Astrocyte of the hippocampus (primary cell): ENCODE measurements at places on chromosomes 4 and X.

DNA sequence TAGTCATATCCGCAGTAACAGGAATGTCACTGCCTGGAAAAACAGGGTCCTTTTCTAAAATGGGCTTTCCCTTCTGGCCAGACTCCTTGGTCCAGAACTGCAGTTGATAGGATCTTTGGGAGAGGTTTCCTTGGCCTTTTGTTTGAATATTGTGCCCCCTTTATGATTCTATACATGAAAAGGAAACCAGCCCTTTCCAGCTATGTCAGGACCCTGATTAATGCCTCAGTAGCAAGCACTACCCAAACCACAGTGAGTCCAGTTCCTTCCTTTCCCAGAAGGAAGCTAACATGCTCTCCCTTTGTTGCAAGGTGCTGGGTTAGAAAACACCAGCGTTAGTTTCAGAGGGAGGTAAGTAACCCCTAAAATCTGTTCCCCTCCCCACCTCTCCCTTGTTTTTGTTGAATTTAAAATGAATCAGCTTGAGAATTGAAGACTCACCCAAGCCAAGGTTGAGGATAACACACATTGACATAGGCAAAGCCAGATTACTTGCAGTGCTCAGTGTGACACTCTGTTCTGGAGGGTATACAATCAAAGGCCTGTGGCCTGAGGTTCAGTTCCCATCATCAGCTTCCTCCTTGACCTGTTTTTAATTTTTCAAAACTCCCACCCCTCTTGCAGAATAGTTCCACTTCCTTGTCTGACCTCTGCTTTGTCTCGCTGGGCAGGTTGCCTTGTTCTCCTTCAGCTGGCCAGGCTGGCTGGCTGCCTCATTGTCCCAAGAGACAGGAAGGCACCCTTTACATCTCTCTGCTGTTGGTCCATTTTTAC lies 87.6 kb upstream of the PLAC1 start:
- DNase-seq: no peak

DNA sequence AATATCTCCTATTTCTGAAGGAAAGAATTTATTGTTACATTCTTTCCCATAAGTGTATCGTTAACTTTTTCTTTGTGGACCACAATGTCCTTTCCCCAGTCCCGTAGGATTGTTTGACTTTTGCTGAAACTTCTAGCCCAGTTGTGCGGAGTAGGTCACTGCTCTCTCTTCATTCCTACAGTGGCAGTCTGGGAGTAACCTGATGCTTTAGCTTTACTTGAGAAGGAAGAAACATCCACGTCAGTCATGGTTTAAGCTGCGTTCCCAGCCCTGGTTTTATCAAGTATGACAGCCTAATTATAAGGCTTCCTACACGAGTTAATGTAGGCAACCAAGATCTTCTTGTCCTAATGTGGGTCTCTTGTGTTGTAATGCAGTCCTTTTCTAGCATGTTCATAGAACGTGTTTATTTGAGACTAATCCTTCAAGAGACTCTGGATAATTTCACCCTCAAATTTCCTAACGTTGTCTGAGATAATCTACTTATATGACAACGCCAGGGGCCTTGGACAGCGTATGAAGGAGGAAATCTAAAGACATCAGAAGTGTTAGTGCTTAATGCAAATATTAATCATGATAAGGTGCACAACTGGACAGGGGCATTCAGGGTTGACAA lies 40.8 kb upstream of the GRPR start:
- no peak for DNase-seq

GRCh38 chrX:123884809-123885408 lies 25.1 kb downstream of the XIAP start:
- DNase-seq: peak; percentile 62

DNA sequence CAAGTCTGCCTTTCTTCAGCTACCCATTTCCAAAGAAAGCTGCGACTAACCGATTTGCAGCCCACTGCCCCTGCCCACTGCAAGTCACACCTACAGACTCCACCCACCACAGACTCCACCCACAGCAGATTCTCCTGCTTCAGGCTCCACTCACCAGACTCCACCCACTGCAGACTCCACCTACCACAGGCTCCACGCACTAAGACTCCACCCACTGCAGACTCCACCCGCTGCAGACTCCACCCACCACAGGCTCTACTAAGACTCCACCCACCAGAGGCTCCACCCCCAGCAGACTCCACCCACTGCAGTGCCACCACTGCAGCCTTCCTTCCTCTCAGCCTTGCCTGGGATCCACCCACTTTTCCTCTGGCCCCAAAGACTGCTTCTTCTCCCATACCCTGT lies 41.3 kb downstream of the ABLIM2 start:
- no peak for DNase-seq

GRCh38 chr4:120731561-120731960 lies 191.0 kb downstream of the PRDM5 start:
- peak; percentile 64 for DNase-seq

DNA sequence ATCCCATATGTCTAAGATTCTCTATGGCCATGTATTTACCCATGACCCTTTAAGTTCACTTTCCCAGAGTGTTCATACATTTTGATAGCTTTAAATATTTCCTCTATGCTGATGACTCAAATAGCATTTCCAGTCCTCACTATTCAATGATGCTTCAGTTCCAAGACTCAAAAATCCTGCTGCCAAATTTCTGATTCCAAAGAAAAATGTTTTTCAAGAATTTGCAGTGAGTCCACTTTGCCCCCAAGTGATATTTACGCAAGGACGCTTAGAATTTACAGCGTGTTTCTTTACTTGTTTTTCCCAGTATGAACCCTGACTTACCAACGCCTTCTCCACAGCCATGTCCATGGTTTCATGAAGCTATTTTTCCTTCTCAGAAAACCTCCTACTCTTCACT lies 127.9 kb upstream of the PCDH18 start:
- DNase-seq: no peak

DNA sequence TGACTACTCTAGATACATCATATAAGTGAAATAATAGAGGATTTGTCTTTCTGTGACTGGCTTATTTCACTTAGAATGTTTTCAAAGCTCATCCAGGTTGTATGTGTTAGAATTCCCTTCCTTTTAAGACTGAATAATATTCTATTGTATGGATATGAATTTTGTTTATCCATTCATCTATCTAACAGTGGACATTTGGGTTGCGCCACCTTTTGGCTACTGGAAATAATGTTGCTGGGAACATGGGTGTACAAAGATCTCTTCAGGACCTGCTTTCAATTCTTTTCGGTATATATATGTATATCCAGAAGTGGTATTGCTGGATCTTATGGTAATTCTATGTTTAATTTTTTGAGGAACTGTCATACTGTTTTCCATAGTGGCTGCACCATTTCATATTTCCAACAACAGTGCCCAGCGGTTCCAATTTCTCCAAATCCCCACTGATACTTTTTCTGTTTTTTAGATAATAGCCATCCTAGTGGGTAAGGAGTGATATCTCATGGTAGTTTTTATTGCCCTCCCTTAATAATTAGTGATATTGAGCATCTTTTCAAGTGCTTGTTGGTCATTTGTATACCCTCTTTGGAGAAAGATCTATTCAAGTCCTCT lies 3.4 kb upstream of the SCD5 start:
- DNase-seq: peak; percentile 48

DNA sequence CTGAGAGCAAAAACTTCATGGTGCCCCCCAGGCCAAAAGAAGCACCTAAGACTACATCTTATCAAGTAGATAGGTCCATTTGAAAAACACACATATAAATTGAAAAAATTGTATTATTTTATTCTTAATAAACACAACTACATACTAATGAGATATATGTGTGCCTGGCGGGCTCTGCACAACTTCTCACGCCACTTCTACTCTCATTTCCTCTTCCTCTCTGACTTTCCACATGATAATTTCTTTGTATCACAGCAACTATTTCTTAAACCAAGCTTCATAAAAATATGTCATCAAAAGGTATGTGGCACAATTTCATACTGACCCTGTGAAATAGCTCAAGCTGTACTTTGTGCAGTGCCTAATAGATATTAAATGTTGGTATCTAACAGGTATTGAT lies 10.7 kb upstream of the NPY2R start:
- DNase-seq: no peak

GRCh38 chrX:133958997-133959688 lies 26.3 kb downstream of the GPC3 start:
- DNase-seq: no peak

- DNase-seq: no peak
Measured at GRCh38 chr4:70120323-70120722, 33.7 kb upstream of the PRR27 start.

DNA sequence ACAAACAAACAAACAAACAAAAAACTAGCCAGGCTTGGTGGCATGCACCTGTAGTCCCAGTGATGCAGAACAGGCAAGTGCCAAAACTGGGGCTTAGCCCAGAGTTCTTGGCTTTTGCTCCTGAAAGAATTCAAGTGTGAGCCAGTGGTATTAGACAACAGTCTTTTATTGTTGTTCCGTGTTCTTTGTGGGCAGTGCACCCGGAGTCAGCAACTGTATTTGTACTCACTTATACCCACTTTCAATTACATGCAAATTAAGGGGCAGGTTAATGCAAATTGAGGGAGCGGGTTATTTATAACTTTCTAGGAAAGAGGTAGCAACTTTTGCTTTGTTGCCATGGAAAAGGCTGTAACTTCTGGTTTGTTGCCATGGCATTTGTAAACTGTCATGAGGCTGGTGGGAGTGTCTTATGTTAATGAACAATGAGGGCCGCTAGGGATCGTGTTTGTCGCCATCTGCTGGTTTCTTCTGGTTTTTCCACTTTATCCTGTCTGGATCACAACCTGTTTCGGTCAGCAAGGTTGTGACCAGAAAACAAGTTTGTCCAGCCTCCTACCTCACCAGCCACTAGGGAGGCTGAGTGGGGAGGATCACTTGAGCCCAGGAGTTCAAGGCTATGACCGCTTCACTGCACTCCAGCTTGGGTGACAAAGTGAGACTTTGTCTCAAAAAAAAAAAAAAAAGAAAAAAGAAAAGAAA lies 88.8 kb upstream of the ESX1 start:
- peak; percentile 81 for DNase-seq

GRCh38 chrX:53249408-53250042 lies 24.5 kb upstream of the KDM5C start:
- DNase-seq: no peak

GRCh38 chr4:104641418-104641817 lies 146.7 kb upstream of the CXXC4 start:
- peak; percentile 8 for DNase-seq

GRCh38 chr4:41887821-41888686 lies 47.2 kb upstream of the TMEM33 start:
- peak; percentile 69 for DNase-seq

GRCh38 chr4:181693517-181693916 lies 549.7 kb upstream of the TENM3 start:
- no peak for DNase-seq

- no peak for DNase-seq
Measured at GRCh38 chr4:108399610-108400265, 220.6 kb upstream of the RPL34 start.
